ENCODE measurements at places on chromosomes 2 and 18. TPM values are rescaled to one million over a fixed set of nuclear protein-coding genes. Genes with fewer than 3 reads are reported as not detected.

TUBA4B gene
- total RNA-seq: not detected

COL4A4 gene
- under 0.01 TPM for total RNA-seq

CYP1B1 gene
- 4.7 TPM for total RNA-seq

MOGAT1 gene
- not detected for total RNA-seq

STEAP3 gene
- 8.9 TPM for total RNA-seq

ABCB11 gene
- not detected for total RNA-seq

CCDC102B gene
- 21.9 TPM for total RNA-seq

ERMN gene
- 0.52 TPM for total RNA-seq

CNGA3 gene
- 0.52 TPM for total RNA-seq

ARHGAP25 gene
- 4.7 TPM for total RNA-seq

CD207 gene
- under 0.01 TPM for total RNA-seq

TXNDC2 gene
- total RNA-seq: not detected

PAIP2B gene
- 5.7 TPM for total RNA-seq

XDH gene
- not detected for total RNA-seq

CRYGC gene
- total RNA-seq: not detected

SERPINB11 gene
- total RNA-seq: not detected

ZDBF2 gene
- 12.0 TPM for total RNA-seq

KHK gene
- 2.1 TPM for total RNA-seq

RAD51AP2 gene
- total RNA-seq: not detected

NR4A2 gene
- 0.52 TPM for total RNA-seq

COPS9 gene
- 115 TPM for total RNA-seq

VWA3B gene
- not detected for total RNA-seq

IL1RL1 gene
- 1.0 TPM for total RNA-seq

KIF1A gene
- total RNA-seq: 4.7 TPM

C1GALT1C1L gene
- 1.0 TPM for total RNA-seq

ACMSD gene
- not detected for total RNA-seq

FBXO36 gene
- 2.1 TPM for total RNA-seq

TEX51 gene
- not detected for total RNA-seq

SMARCAL1 gene
- 13.0 TPM for total RNA-seq

CD302 gene
- total RNA-seq: 9.9 TPM

GRB14 gene
- total RNA-seq: 5.7 TPM

EHD3 gene
- total RNA-seq: 2.6 TPM

SYT4 gene
- total RNA-seq: not detected

POTEC gene
- total RNA-seq: not detected

MYO3B gene
- under 0.01 TPM for total RNA-seq

BOLL gene
- 2.6 TPM for total RNA-seq

CDK15 gene
- total RNA-seq: 0.52 TPM

ATG4B gene
- total RNA-seq: 29.2 TPM

CCDC85A gene
- total RNA-seq: 4.7 TPM

COX5B gene
- 669 TPM for total RNA-seq
